ENCODE measurements at places on chromosomes 11 and 22.

- DNase-seq = no peak
Observed at GRCh38 chr11:64694026-64694755, 28.8 kb downstream of the NRXN2 start.

DNA sequence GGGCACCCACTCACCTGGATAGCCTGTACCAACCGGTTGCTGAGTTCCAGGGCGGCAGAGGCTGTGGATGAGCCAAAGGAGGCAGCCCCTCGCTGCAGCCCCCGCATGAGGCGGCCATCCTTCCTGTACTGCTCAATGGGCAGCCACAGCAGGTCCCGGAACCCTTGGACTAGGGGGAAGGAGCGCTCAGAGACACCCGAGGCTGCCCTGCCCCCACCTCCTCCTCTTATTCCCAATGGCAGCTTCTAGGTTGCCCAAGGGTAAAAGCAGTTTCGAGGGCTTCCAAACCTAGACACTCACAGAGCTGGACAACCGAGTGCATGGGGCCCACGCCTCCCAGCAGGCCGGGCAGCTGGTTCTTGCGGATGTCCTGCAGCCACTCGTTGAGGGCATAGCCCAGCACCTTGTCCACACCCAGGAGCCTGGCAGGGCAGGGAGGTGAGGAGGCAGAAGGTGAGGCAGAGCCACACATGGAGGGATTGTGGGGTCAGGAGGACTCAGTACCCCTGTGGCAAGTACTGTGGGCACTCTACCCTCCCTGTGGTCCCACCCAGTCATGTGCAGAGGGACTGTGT is 18.1 kb upstream of the EHD1 start:
- DNase-seq = no peak

DNA sequence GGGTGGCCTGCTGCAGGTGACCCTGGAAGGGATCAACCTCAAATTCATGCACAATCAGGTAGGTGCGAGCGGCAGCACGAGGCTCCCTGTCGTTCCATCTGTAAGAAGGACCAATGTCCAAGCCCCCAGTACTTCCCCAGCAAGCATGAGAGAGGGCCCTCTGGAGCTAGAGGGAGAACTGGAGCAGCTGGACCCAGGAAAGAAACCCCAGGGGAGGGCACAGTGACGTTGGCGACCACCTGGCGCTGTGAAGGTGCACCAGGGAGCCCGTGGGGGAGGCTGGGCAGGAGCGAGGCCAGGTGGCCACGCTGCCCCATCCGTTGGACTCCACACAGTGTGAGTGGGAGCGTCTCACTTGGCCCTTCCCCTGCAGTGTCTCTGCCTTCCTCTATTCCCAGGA is 28.0 kb downstream of the MYBPC3 start:
- DNase-seq = no peak

GRCh38 chr22:37971475-37972434 is 12.6 kb downstream of the SOX10 start:
- no peak for DNase-seq

- no peak for DNase-seq
Observed at GRCh38 chr11:123034597-123034996, 27.3 kb downstream of the HSPA8 start.

DNA sequence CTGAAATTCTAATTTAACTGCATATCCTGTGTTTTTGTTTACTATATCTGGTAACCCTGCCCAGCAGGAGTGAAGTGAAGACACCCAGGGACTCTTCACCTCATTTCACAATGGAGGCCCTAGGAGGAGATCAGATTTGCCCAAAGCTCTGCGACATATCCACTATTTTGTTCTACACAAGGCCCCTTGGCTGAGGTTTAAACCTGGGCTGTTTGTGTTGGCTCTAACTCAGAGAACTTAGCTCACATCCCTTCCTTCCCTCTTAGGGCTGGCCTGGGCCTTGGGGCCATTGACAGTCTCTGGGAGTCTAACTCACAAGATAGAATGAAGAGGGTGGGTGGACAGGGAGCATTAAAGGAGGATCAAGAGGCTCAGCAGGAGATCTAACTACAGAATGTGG is 8.2 kb upstream of the PLA2G3 start:
- DNase-seq = no peak

Measured in EL (cell line).